Activated T-helper 1 cell treated with anti-CD3 and anti-CD28 coated beads, Interleukin-12 subunit alpha, Interleukin-12 subunit beta, Interleukin-2, Interleukin-4 antibody, amounts not matched to agents 30 ng/mL and 10 ng/mL and 1 ng/mL, durations not matched to agents 14 hours and 24 hours and 36 hours (primary cell): ENCODE measurements at places on chromosomes 7 and 10. TPM values are rescaled to one million over a fixed set of nuclear protein-coding genes. Genes with fewer than 3 reads are reported as not detected.

Gene UNC5B
- 0.07 and 0.10 TPM in 2 replicates for total RNA-seq

Gene HOXA2
- total RNA-seq, result not detected in 2 replicates

Gene SPDYE2
- total RNA-seq, result not detected in 2 replicates

DNA sequence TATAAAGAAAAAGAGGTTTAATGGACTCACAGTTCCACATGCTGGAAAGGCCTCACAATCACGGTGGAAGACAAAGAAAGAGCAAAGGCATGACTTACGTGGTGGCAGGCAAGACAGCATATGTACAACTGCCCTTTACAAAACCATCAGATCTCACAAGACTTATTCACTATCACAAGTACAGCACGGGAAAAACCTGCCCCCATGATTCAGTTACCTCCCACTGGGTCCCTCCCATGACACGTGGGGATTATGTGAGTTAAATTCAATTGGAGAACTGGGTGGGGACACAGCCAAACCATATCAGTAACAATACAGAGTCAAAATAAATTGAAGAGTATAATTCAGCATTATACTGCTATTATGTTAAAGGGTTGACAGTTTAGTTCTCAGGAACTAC lies 37.8 kb downstream of the RNLS start:
- no peaks in the 10 kb centered on the region for H3K4me1 ChIP-seq
- no peaks in the 10 kb centered on the region for H3K36me3 ChIP-seq
- H3K4me3 ChIP-seq, result no peak overlapping the region
- DNase-seq, result no peak

GRCh38 chr7:52107355-52107754 lies 790.7 kb upstream of the COBL start:
- DNase-seq, result no peak
- no peak overlapping the region for H3K27ac ChIP-seq
- H3K36me3 ChIP-seq, result no peaks in the 10 kb centered on the region
- H3K27me3 ChIP-seq, result no peaks in the 10 kb centered on the region
- H3K4me3 ChIP-seq, result no peak overlapping the region

DNA sequence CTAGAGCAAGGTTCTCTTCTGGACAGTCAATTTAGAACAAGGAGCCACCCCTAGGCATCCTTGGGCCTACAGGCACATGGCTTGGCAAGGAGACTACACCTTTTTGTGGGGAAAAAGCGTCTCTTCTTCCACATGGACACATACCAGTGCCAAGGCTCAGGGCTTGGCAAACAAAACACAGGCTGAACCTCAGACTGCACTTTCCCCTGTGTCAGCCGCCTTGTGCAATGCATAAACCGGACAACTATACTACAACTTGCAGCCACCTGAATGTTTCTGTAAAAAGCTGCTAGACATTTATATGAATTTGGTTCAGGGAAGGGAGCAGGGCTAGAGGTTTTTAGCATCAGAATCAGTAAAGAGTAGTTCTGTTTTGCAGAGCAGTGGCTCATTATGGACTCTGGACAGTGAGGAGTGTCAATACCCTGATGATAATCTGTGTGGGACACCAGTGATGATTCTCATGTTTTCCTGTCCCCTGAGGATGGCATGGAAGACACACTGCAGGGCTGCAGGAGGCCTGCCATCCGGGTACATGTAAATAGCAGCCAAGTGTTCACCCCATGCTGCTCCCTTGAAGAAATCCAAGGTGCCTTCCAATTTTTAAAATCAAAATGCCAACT lies 118.9 kb downstream of the GATA3 start:
- no peak for DNase-seq
- H3K4me3 ChIP-seq, result no peak overlapping the region
- H3K27ac ChIP-seq, result no peak overlapping the region
- H3K36me3 ChIP-seq, result peaks cover 14% of the 10 kb centered on the region

GRCh38 chr7:129427526-129428045 lies 6.6 kb upstream of the STRIP2 start:
- peaks cover 22% of the 10 kb centered on the region for H3K36me3 ChIP-seq
- DNase-seq, result no peak
- H3K27ac ChIP-seq, result no peak overlapping the region
- peaks cover 14% of the 10 kb centered on the region for H3K4me1 ChIP-seq
- no peaks in the 10 kb centered on the region for H3K27me3 ChIP-seq

DNA sequence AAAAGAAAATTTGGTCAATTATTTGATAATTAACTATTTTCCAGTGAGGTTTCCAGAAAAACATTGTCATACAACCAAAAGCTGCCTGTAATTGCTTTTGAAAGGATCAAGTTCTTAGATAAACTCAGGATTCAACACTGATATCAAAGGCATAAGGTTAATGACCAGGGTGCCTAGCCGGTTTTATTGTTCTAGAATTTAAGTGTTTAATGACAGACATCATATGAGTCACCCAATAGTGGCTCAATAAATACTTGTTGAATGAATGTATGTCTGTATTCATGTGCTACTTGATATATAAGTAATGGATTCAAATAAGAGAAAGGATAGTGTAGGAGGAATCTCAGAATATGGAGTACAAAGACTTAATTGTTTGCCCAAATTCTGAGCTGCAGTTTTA lies 196.1 kb upstream of the LRGUK start:
- H3K27ac ChIP-seq, result no peak overlapping the region
- no peak for DNase-seq
- H3K36me3 ChIP-seq, result no peaks in the 10 kb centered on the region
- no peaks in the 10 kb centered on the region for H3K4me1 ChIP-seq
- no peaks in the 10 kb centered on the region for H3K27me3 ChIP-seq
- no peak overlapping the region for H3K4me3 ChIP-seq

GRCh38 chr10:118506671-118507590 lies 88.5 kb downstream of the PRLHR start:
- no peaks in the 10 kb centered on the region for H3K4me1 ChIP-seq
- no peak for DNase-seq
- H3K4me3 ChIP-seq, result no peak overlapping the region
- H3K27me3 ChIP-seq, result peaks cover 5% of the 10 kb centered on the region
- H3K27ac ChIP-seq, result no peak overlapping the region

GRCh38 chr10:130179640-130180039 lies 43.4 kb downstream of the GLRX3 start:
- H3K27ac ChIP-seq, result peak overlapping the region; percentile 40
- H3K4me3 ChIP-seq, result no peak overlapping the region
- no peaks in the 10 kb centered on the region for H3K27me3 ChIP-seq

DNA sequence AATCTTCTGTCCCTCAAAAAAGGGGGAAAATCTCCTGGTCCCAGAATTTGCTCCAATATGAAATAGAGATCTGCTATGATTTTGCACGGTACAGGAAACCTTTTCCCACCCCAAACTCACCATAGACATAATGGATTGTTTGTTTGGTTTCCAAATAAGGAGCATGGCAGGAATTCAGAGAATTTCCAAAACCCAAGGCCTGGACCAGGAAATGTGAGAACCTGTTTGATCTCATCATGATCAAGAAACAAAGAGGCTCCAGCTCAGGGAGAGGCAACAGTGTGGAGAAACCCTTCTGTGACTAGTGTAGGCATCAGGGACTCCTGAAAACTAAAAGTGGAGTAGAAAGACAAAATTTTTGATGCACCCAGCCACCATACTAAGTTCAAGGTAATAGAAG lies 1548.1 kb upstream of the LRRTM3 start:
- H3K27me3 ChIP-seq, result no peaks in the 10 kb centered on the region
- H3K4me3 ChIP-seq, result no peak overlapping the region
- DNase-seq, result no peak
- no peaks in the 10 kb centered on the region for H3K4me1 ChIP-seq
- H3K36me3 ChIP-seq, result no peaks in the 10 kb centered on the region
- no peak overlapping the region for H3K27ac ChIP-seq

GRCh38 chr10:91227576-91227975 lies 7.1 kb downstream of the PCGF5 start:
- DNase-seq, result no peak

DNA sequence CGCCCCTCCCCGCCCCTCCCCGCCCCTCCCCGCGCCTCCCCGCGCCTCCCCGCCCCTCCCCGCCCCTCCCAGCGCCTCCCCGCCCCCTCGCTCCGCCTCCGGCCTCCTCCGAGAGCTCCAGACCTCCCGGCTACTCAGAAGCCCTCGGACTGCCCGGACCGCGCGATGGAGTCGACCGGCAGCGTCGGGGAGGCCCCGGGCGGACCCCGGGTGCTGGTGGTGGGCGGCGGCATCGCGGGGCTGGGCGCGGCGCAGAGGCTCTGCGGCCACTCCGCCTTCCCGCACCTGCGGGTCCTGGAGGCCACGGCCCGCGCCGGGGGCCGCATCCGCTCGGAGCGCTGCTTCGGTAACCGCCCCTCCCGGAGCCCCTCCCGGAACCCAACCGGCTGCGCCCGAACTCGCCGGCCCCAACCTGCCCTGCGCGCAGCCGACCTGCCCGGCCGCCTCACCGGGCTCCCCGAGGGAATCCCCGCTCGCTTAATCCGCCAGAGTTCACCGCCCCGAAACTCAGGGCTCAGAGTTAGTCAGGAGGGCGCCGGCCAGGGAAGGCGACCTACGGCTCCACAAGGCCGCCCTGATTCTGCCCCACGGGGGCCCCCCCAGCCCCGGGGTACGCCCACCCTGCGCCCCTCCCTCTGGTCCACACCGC lies at the start of gene PAOX:
PAOX (plus strand) TSS at position 111 of the 649 bp plus-strand sequence; CDS start at position 166, 55 bp downstream.
- H3K4me3 ChIP-seq, result peak within 1 kb of the TSS; percentile 79
- H3K27me3 ChIP-seq, result peaks cover 14% of the 10 kb centered on the region
- H3K27ac ChIP-seq, result peak within 1 kb of the TSS; percentile 44
- H3K36me3 ChIP-seq, result peaks cover 4% of the 10 kb centered on the region
- peaks cover 6% of the 10 kb centered on the region for H3K4me1 ChIP-seq

DNA sequence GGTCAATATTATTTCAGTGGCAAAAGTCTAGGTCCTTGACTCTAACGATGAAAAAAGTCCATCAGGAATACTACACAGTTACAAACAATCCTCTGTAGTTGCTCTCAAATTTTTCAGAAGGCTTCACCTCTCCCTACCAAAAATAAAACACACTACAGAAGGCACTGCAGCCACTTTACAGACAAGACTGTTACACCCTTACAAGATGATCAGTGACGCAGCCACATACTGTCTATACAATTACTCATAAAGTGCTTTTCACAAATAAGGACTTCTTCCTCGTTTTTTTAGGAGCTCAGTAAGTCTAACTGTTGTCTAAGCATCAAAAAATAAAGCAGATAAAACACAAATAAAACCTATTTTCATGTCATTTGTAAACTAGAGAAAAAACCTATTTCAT lies 27.1 kb downstream of the NDUFB2 start:
- DNase-seq, result no peak
- H3K4me3 ChIP-seq, result no peak overlapping the region
- H3K27ac ChIP-seq, result no peak overlapping the region
- H3K36me3 ChIP-seq, result peaks cover 3% of the 10 kb centered on the region

- DNase-seq, result no peak
- H3K27me3 ChIP-seq, result no peaks in the 10 kb centered on the region
- H3K36me3 ChIP-seq, result no peaks in the 10 kb centered on the region
- H3K4me1 ChIP-seq, result no peaks in the 10 kb centered on the region
- no peak overlapping the region for H3K4me3 ChIP-seq
Observed at GRCh38 chr10:129695671-129696070, 228.6 kb downstream of the MGMT start.

DNA sequence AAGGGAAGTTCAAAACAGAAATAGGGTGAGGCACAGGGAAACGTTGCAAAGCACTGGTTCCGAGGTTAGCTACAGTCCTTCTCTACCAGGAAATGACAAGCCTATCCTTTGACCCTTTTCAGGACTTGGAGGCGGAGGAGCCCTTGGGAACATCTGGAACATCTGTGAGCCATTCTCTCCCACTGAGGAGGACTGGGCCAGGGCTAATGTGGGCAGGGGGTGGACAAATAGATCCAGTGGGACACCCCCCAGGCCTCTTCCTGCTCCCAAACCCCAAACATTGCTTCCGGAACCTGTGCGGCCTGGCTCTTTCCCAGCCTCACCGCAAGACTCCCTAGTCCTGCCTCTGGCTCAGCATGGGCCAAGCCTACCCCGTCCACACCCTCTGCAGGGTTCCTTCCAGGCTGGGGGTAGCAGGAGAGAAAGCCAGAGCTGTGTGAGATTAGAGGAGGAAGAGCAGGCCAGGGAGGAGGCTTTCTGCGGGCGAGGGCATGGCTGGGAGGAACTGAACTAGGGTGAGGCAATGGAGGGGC lies 36.5 kb downstream of the GHRHR start:
- no peaks in the 10 kb centered on the region for H3K36me3 ChIP-seq
- DNase-seq, result no peak
- no peak overlapping the region for H3K27ac ChIP-seq
- H3K27me3 ChIP-seq, result peaks cover 6% of the 10 kb centered on the region
- no peaks in the 10 kb centered on the region for H3K4me1 ChIP-seq

GRCh38 chr7:17408245-17408903 lies 109.9 kb downstream of the AHR start:
- peaks cover 3% of the 10 kb centered on the region for H3K27me3 ChIP-seq
- H3K4me1 ChIP-seq, result no peaks in the 10 kb centered on the region
- no peaks in the 10 kb centered on the region for H3K36me3 ChIP-seq
- H3K27ac ChIP-seq, result no peak overlapping the region
- no peak for DNase-seq

- no peaks in the 10 kb centered on the region for H3K36me3 ChIP-seq
- no peak for DNase-seq
- H3K4me1 ChIP-seq, result peaks cover 16% of the 10 kb centered on the region
- no peak overlapping the region for H3K27ac ChIP-seq
Observed at GRCh38 chr10:78757344-78757925, 311.3 kb upstream of the ZMIZ1 start.

DNA sequence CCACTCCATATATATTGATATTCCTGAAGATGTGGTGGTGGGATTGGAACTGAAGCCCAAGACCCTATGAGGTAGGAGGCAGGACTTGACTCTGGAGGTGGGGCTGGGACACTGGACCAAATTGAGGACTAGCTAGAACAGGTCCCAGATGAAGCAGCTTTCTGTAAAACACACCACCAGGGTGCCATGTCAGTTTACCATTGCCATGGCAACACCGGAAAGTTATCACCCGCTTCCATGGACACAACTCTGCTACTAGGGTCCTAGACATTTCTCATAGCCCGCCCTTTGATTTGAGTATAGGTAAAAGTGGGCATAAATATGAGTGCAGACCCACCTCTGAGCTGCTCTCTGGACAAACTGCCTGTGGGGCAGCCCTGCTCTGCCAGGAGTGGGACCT lies 490.5 kb upstream of the PFKP start:
- DNase-seq, result no peak
- no peak overlapping the region for H3K4me3 ChIP-seq
- H3K36me3 ChIP-seq, result no peaks in the 10 kb centered on the region
- no peaks in the 10 kb centered on the region for H3K4me1 ChIP-seq
- H3K27me3 ChIP-seq, result no peaks in the 10 kb centered on the region

GRCh38 chr7:143013893-143014292 lies 13.0 kb downstream of the OR9A2 start:
- DNase-seq, result no peak
- no peaks in the 10 kb centered on the region for H3K4me1 ChIP-seq
- H3K27ac ChIP-seq, result no peak overlapping the region
- peaks cover 3% of the 10 kb centered on the region for H3K27me3 ChIP-seq
- H3K36me3 ChIP-seq, result no peaks in the 10 kb centered on the region
- H3K4me3 ChIP-seq, result no peak overlapping the region

DNA sequence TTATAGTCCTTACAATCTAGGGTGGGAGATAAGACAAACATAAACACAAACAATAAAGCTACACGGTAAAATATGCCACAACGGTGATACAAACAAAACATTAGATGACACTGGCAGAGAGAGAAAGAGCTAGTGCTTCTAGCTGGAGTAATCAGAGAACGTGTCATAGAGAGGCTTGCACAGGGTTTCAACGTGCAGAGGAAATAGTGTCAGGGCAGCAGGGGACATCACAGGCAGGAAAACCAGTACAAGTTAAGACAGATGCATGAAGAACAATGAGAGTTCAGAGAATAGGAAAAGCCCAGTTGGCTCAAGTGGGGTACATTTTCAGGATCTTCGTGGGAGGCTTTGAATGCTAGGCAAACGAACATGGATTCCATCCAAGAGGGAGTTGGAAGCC lies 91.4 kb downstream of the ZNF438 start:
- DNase-seq, result no peak

GRCh38 chr10:75779276-75779675 lies 347.9 kb downstream of the LRMDA start:
- no peak overlapping the region for H3K27ac ChIP-seq
- H3K36me3 ChIP-seq, result no peaks in the 10 kb centered on the region
- H3K4me3 ChIP-seq, result no peak overlapping the region
- DNase-seq, result no peak
